IMR-90 (cell line): ENCODE measurements at places on chromosomes 12 and 14. TPM values are rescaled to one million over a fixed set of nuclear protein-coding genes. Genes with fewer than 3 reads are reported as not detected.

DNA sequence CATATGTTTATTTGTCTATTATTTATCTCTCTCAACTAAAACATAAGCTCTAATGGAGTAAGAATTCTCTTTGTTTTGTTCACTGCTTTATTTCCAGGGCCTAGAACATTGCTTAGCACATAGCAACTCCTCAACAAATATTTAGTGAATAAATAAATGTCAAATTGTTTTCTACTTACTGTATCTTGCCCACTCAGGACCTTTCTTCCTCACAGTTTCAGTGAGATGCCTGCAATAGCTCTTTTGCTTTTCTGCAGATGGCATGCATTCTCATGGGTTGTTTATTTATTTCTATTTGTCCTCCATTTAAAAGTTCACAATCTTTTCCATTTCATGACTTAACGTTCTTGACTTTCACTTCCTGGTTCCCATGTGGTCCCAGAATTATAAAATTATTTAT, 94.9 kb upstream of the TTC7B start:
- DNase-seq, result no peak

- peak; percentile 45 for DNase-seq
These were observed 231.2 kb downstream of the ETNK1 start for GRCh38 chr12:22856178-22856577.

- no peak for DNase-seq
These were observed 597 bp upstream of the DYNC1H1 start for GRCh38 chr14:101963656-101964296.

DNA sequence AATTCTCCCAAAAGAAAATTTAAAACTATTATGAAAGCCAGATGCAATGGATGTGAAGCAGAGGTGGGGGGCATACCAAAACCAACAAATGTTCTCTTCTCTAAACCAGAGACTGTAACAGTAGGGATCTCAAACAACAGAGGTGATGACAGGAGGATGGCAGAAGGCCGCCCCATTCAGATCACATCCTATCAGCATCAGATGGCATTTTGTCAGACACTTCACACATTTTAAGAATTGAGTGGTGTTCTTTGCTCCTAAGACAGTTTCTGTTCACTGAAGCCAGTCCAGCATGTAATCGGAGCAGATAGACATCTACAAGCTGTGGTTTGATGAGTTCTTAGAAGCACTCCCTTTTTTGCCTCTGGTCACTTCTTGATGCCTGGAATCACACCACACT, 59.6 kb upstream of the SRRM4 start:
- no peak for DNase-seq

- no peak for DNase-seq
These were observed 21.1 kb downstream of the MVK start for GRCh38 chr12:109594556-109595317.

DNA sequence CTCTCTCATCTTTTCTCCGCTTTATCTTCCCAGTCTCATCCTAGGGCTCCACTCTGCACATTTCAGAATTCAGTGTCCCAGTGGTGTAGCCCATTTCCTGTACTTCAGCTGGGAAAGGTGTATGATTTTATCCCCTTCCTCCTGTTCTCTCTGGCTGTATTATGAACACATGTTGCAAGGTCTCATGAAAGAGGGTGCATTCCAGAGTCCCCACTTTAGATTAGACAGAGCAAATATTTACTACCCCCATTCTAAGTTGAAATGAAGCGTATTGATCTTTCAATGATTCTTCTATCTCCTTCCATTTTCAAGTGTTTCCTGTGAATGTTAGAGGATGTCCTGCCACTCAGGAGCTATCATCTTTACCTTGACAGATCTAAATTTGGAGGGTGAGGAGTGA, 123.2 kb downstream of the WIF1 start:
- DNase-seq, result no peak

GRCh38 chr12:42104784-42105183, 39.9 kb downstream of the GXYLT1 start:
- no peak for DNase-seq

- DNase-seq, result no peak
These were observed 104.2 kb downstream of the ADGRD1 start for GRCh38 chr12:131057722-131058515.

DNA sequence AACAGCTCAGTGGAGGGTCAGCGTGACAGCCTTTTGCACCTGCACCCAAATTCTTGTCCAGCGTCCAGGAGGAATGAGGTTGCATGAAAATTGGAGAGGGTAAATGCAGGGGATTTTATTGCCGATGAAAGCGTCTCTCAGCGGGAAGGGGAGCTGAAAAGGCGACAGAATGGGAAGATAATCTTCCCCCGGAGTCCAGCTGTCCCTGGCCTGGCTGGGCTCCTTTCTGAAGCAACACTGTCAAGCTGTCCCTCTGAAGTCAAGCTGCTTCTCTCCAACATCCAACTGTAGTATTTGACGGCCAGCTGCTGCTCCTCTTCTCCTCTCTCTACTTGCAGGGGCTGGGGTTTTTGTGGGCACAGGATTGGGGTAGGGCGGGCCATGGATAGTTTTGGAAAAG, 32.7 kb downstream of the NOPCHAP1 start:
- no peak for DNase-seq

- no peak for DNase-seq
These were observed 13.8 kb downstream of the TAOK3 start for GRCh38 chr12:118358612-118359540.

- peak; percentile 8 for DNase-seq
These were observed 29.4 kb upstream of the DENND5B start for GRCh38 chr12:31620311-31620710.

- DNase-seq, result no peak
These were observed 10.0 kb downstream of the CACNB3 start for GRCh38 chr12:48828293-48828692.

DNA sequence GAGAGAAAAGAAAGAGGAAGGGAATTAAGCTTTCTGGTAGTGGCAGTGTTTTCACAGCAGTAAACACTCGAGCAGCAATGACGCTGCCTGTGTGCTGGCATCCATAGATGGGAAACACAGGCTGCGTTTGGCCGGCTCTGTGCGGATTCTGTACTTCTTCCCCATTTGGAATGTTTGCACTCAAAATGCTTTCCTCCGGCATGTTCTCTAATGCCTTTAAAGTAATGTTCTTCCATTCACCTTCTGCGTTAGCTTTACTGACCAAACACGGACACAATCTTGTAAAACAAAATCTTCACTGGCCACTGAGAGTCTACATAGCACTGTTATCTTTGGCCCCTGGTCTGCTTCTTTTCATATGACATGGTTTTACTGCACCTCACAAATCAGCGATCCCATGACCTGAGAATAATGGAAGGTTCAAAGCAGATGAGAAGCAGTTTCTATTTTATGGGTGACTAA, 31.4 kb downstream of the DCP1B start:
- DNase-seq, result peak; percentile 63

Gene SIX6
- total RNA-seq, result not detected in 2 replicates

Gene NTF3
- 12.2 TPM in 2 replicates for total RNA-seq

Gene P2RX7
- under 0.01 and 0.18 TPM in 2 replicates for total RNA-seq

Gene SIX4
- total RNA-seq, result 28.1 and 42.7 TPM in 2 replicates

Gene GLIPR1
- 244 and 327 TPM in 2 replicates for total RNA-seq

Gene GYS2
- total RNA-seq, result not detected in 2 replicates

Gene SYNDIG1L
- not detected in 2 replicates for total RNA-seq

Gene PPTC7
- 4.1 and 4.7 TPM in 2 replicates for total RNA-seq

Gene MYH6
- total RNA-seq, result not detected in 2 replicates

Gene HIP1R
- 9.7 and 13.8 TPM in 2 replicates for total RNA-seq

Gene SRRM4
- total RNA-seq, result not detected in 2 replicates
